ENCODE measurements at places on chromosomes 7 and 10. TPM values are rescaled to one million over a fixed set of nuclear protein-coding genes. Genes with fewer than 3 reads are reported as not detected.

DNA sequence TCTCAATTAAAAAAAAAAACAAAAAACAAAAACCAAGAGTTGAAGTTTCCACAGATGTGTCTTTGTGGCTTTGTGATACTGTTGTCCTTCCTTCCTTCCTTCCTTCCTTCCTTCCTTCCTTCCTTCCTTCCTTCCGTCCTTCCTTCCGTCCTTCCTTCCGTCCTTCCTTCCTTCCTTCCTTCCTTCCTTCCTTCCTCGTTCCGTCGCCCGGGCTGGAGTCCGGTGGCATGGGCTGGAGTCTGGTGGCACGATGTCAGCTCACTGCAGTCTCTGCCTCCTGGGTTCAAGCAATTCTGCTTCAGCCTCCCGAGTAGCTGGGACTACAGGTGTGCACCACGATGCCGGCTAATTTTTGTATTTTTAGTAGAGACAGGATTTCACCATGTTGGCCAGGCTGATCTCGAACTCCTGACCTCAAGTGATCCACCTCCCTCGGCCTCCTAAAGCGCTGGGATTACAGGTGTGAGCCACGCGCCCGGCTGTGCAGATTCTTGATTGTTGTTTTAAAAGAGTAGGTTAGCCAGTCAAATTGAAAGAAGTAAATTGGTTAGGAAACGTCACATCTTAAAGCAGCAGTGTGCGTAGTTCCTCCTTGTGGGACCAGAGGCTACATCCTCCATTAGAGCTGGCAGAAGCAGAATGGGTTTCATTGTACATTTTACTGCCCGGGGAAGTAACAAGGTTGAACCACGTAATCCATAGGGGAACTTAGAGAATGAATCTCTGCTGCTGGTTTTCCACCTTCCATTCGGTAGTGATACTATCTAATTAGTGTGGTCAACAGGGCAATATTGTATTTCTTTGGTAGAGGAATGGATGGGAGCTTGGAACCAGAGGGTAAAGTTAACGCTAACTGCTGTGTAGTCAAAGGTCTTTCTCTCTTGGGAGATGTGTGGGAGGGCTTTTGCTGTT lies 20.6 kb downstream of the DNAJB6 start:
- no peak for DNase-seq

DNA sequence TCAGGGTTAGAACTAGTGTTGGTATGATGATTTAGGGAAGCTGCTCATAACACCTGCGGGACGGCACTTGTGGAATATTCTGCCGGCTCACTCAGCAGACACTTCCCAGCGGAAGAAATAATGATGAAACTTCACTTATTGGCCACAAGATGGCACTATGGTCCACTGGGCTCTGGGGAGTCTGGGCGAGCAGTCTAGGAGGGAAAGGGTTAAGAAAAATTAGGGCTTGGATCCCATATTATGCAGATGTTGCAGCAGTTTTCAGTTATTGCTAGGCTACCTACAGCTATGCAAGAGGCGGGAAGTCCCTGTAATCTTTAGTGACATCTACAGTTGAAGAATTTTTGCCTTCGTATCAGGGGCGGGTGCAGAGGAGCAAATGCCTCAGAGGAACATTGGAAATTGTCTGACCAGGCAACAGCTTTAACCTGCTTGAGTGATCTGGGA lies 238.7 kb upstream of the PRSS58 start:
- DNase-seq, result no peak

DNA sequence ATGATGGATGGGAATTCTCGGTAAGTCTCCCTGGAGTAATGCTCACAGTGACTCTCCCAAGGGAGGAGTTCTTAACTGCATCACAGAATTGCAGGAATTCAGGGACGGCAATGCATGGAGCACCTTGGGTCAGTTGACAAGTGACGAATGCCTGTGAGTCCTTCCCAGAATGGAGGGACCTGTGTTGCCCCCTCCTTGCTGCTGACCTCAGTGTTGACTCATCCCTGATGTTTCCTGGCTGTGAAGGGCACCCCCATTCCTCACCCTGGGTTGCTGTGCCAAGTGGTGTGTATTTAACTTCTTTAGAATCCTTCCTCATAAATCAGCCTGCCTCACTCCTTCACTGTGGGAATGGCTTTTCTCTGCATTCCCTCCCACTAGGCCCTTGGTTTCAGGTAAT lies 98.9 kb downstream of the LRMDA start:
- DNase-seq, result no peak

DNA sequence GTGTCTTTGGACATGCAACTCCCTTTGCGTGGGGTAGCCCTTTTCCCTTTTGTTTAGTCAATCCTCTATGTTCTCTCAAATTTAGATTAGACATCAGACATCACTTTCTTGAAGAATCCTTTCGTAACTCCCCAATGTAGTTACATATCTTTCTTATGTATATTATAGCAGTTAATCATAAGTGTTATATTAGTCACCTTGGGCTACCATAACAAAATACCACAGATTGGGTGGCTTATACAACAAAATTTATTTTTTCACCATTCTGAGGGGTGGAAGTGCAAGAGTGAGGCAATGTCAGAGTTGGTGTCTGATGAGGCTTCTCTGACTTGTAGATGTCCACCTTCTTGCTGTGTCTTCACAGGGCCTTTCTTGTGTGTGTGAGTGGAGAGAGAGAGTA lies 105.7 kb downstream of the PHTF2 start:
- no peak for DNase-seq

The CYP3A7 gene
- total RNA-seq, result not detected

The SEMA3C gene
- total RNA-seq, result not detected

The AGR2 gene
- total RNA-seq, result not detected

Data from activated T-helper 2 cell treated with anti-CD3 and anti-CD28 coated beads, Interferon-gamma antibody, Interleukin-2, Interleukin-4, amounts not matched to agents 10 μg/mL and 5 μg/mL and 100 μg/mL, durations not matched to agents 14 hours and 24 hours and 36 hours (primary cell).